Lung (tissue), 17 donors: ENCODE measurements at places on chromosomes 6 and 20. TPM values are rescaled to one million over a fixed set of nuclear protein-coding genes. Genes with fewer than 3 reads are reported as not detected.
A peak's percentile ranks its signal among the peaks of the same experiment; 100 is the strongest.

- DNase-seq = no peak
Measured at GRCh38 chr20:60224914-60225313, 266.7 kb downstream of the CDH26 start.

The RAET1G gene
- total RNA-seq = 0.61 TPM

The GABRR1 gene
- total RNA-seq = not detected

The LST1 gene
- 78.8 TPM for total RNA-seq

DNA sequence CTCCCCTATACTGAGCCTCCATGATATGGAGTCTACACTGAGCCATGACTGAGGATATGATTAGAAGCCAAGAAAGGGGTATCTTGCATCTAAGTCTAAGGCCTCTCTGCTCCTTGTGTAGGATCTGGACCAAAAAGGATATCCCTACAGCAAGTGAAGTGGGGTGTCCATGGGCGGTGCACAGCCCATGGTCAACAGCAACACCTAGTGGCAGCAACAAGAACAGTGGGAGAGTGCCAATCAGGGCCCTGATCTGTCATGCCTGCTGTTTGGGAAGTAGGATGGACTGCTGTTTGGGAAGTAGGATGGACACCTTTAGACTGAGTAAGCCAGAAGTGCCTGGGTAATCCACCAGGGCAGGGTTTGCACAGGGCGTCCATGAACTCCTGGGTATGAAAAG is 22.4 kb downstream of the PTGIS start:
- no peak for DNase-seq

GRCh38 chr6:7143476-7143974 is 35.8 kb downstream of the RREB1 start:
- DNase-seq = peak; percentile 74

The HLA-DPB1 gene
- 235 TPM for total RNA-seq

DNA sequence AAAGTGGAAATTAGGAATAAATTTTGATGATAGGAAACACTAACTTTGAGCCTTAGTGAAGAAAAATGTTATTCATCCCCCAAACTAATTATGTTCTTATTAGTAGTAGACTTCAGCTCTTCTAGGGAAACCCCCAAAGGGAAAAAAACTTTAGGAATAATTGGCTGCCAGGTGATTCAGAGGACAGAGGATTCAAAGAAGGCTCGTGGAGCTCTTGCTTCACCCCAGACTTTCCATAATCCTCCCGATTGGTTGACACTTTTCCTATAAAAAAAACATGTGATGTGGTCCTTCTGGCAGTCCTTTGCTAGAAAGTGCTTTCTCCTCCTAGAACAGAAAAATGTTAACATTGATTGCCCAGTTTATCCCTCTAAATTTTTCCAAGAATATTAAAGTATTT is 5.6 kb upstream of the CCDC170 start:
- no peak for DNase-seq

- DNase-seq = no peak
Measured at GRCh38 chr6:148997865-148998264, 251.0 kb downstream of the UST start.

DNA sequence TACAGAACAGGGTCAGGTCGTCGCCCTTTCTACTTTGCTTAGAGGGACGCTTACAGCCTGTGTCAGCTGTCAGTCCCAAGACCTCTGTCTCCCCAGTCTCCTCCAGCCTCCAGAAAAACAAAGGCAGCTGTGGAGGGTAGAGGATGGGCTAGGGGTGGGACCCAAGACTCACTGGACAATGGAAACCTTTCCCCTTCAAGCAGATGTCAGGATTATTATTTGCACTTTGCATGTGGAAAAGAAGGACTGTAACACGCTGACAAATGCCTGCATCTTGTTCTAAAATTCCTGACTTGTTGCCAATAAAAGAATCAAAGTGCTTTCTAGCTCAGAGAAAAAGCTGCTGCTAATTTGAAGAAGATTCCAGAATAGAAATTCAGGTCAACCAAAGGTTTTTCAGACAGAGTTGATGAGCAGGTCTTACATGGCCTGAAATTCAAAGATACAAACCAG is 58.7 kb downstream of the SNX5 start:
- no peak for DNase-seq

DNA sequence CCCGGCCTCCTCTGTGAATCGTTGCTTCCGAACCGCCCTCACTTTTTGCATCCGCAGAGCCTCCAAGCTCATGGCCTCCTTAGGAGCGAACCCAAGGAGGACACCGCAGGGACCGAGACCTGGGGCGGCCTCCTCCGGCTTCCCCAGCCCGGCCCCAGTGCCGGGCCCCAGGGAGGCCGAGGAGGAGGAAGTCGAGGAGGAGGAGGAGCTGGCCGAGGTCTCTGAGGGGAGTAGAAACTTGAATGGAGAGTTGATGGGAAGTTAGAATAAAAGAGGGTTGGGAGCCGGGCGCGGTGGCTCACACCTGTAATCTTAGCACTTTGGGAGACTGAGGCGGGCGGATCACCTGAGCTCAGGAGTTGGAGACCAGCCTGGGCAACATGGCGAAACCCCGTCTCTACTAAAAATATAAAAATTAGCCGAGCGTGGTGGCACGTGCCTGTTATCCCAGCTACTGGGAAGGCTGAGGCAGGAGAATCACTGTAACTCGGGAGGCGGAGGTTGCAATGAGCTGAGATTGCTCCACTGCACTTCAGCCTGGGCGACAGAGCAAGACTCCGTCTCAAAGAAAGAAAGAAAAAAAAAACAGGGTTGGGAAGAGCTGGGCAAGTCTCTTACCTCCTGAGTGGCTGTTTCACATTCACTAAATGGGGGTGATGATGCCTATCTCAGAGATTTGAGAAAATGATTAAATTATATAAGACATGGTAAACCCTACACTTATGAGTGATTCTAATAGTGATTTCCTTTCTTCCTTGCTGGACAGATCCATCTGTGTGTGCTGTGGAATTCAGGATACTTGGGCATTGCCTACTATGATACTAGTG is 805 bp downstream of the MSH5 start:
- DNase-seq = no peak

- no peak for DNase-seq
Measured at GRCh38 chr6:36967301-36967700, 12.8 kb downstream of the PI16 start.

The DDRGK1 gene
- total RNA-seq = 44.3 TPM

DNA sequence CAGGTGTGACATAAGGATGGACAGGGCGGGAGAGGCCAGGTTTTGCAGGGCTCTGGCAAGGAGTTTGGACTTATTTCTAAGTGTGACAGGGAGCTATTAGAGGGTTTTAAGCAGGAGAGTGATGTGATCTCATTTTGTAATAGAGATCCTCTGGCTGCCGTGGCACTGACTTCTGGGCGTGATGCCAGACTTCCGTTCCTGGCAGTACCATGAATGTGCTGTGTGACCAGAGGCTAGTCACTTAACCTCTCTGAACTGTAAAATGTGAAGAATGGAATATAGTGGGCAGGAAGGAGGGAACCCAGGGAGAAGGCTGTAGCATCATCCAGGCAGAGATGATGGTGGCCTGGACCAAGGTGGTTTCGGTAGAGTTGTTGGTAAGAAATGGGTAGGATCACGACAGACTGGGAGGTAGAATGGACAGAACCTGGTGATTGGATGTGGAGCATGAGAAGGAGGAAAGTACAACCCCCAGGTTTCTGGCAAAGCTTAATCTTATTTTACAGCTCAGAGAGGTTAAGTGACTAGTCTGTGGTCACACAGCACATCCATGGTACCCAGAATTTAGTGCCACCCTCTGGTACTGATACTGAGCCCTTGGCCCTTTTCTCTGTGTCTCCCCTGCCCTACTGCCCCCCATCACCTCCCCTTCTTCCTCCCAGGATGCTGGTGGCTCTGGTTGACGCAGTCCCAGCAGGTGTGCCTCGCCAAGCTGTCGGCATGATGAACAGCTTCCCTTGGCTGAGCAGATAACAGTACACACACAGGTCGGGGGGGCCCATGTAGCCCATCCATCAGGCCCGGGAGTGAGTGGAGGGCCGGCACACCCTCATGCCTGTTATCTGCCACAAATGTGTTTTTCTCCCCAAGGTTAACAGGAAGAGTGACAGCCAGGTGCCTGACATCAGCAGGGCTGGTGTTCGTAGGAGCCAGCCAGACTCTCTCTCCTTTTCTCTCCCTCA is 52.9 kb upstream of the CTNNBL1 start:
- DNase-seq = no peak

- no peak for DNase-seq
Measured at GRCh38 chr6:146902846-146903245, 301.4 kb upstream of the STXBP5 start.

DNA sequence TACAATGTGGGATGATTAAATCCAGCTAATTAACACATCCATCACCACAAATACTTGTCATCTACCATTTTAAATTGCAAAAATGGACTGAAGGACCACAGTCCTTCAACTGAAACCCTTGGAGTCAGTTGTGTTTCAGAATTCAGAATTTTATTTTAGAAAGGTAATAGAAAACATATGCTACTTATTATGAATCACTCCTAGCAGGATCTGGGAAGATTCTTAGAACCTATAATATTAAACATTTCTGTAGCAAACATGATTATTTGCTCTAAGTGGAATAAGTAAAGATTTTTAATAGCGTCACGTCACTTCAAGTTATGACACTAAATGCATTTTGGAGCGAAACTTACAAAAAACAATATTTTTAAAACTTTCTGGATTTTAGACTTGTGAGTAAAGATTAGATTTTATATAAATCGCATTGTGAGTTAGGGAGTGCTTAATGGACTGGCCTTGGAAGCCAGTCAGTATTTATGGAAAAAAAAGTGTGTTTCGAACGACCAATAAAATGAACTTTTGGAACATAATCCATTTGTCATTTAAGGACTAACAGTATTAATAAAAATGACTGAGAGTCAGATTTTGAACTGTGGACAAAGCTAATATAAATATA is 71.8 kb upstream of the PHACTR2 start:
- no peak for DNase-seq

The TBPL1 gene
- total RNA-seq = 31.3 TPM

GRCh38 chr20:60765821-60766403 is 486.1 kb upstream of the CDH4 start:
- no peak for DNase-seq

GRCh38 chr6:86016077-86016476 is 373.4 kb upstream of the SYNCRIP start:
- DNase-seq = no peak

DNA sequence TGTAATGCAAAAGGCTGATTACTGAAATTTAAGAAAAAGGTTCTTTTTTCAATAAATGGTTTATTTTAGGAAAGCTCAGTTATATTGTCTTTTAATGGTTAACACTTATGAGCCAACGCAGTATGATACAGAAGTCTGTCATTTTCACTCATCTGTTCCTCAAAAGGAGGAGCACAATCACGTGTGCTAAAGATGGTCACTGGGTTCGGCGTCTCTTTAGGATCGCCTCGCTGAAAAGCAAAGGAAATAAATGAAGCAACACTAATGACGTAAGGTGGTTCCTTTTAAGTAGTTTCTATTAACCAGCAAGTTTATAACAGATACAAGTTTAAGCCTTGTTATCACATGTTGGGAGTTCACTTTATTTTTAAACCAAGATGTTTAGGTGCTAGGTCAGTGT is 125.7 kb downstream of the MAP3K4 start:
- no peak for DNase-seq

The POU5F1 gene
- total RNA-seq = 19.5 TPM

DNA sequence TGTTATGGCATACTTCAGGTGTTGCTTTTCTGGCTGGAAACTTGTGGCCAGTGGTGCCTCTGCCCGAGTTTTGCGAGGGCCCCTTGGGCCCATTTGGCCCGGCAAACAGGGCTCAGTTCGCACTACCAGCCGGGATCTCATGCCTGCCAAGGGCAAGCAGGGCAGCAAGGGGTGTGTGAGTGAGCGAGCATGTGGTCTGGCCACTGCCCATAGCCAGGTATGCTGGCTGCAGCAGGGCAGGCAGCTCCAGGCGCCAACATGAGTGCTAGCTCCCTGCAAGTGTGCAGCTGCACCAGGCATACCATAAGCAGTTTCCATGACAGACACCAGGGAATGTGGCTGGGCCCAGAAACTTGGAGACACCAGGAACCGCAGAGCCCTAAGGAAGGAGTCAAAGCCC is 389.5 kb downstream of the NKAIN2 start:
- no peak for DNase-seq

The HLA-F gene
- total RNA-seq = 76.2 TPM

GRCh38 chr6:15148356-15148946 is 97.4 kb upstream of the JARID2 start:
- DNase-seq = no peak

GRCh38 chr20:58197185-58197469 is 31.3 kb downstream of the ANKRD60 start:
- DNase-seq = no peak

The TCP11 gene
- 0.67 TPM for total RNA-seq

The XKR7 gene
- 0.12 TPM for total RNA-seq

DNA sequence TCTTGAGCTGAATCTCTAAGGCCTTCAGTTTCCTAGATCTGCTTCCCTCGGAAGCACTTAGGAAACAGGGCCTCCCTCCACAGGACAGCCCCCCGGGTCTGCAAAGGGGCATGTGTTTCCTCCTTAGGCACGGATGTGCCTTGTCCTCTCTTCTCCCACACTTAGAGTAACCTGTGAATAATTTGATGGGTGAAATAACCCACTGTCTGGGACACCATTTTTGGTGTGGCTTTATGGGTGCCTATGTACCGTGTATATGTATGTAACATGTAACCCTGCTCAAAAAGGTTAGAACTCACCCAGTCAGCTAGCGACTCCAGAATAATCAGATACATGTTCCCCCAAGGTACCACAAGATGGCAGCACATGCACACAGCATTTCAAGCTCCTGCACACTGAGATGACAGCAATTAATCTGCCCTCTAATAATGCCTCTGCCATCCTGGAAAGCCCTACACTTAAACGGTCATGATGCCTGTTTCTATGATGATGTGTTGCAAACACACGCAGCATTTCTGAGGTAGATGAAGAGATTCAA is 212.0 kb upstream of the PROKR2 start:
- peak; percentile 93 for DNase-seq

GRCh38 chr20:62935968-62936585 is 1.9 kb upstream of the GID8 start:
- DNase-seq = no peak

DNA sequence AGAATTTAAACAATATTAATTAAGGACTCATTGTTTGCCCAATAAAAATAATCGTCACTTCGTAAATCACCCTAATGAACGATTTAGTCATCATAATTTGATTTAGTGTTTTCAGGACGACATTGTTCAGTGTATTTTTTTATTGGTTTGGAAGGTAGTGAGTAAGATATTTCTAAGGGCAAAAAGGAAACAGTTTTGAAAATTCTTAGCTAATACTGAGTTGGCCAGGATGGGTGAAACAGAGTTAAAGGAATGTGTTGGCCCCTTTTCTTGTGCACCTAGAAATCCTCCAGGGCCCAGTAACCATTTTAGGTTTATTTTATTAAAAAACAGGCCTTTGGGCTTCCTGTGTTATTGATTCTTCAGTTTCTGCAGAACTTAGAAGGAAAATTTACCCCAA is 25.3 kb downstream of the ANKS1A start:
- DNase-seq = no peak

GRCh38 chr6:151092591-151092990 is 147.2 kb upstream of the AKAP12 start:
- DNase-seq = no peak

DNA sequence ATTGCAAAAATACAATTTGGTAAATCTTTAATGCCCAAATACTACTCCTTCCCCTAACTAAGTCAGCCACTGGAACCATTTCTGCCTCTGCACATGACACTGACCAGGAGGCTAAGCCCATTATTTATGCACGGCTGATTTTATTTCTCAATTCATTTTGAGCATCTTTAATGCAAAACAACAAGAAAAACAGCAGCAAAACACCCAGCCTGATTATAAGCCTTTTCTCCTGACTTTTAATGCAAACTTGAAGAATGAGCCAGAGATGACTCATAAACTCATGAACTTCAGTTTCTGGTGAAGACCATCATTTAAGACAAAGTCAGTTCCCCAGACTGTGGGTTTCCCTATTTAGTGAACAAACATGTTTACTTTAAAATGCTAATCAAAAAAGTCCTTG is 51.6 kb downstream of the CYP24A1 start:
- DNase-seq = no peak

The TMEM74B gene
- total RNA-seq = 10.9 TPM
